Right forelimb (tissue), 1 donor: ENCODE measurements at places on chromosomes 16 and 17.

GRCh38 chr16:70725024-70725911, 39.4 kb upstream of the MTSS2 start:
- peak; percentile 73 for DNase-seq

DNA sequence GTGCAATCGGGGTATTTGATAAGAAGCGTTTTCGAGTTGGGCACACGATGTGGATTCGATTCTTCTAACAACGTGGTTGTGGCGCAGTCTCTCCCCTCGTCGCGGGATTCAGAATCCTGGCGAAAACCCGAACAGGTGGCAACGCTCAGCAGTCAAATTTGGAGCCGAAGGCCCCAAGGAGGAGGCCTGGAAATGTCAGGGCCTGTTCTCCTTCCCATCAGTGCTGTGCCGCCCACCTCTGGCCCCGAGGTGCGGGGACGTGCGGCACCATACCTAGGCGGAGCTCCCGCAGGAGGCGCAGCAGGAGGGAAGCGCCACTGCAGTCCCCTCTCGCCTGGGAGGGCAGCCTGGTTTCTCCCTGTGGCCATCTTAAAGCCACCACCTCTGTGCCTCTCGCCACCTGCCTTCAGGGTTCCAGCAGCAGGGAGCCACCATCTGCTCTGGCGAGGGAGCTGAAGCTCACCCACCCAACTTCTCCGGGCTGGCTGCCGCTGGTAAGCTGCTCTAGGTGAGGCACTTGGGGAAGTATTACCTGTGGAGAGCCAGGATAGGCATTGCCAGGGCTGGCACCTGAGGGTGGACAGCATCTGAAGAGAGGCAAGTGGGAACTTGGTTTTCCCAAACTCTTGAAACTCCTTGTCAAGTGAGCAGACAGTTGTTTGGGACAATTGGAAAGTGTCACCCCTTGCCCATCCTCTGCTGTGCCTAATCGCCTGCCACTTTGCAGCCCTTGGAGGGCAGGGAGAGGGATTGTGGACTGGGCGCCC, 2.6 kb upstream of the AATF start:
- no peak for DNase-seq

DNA sequence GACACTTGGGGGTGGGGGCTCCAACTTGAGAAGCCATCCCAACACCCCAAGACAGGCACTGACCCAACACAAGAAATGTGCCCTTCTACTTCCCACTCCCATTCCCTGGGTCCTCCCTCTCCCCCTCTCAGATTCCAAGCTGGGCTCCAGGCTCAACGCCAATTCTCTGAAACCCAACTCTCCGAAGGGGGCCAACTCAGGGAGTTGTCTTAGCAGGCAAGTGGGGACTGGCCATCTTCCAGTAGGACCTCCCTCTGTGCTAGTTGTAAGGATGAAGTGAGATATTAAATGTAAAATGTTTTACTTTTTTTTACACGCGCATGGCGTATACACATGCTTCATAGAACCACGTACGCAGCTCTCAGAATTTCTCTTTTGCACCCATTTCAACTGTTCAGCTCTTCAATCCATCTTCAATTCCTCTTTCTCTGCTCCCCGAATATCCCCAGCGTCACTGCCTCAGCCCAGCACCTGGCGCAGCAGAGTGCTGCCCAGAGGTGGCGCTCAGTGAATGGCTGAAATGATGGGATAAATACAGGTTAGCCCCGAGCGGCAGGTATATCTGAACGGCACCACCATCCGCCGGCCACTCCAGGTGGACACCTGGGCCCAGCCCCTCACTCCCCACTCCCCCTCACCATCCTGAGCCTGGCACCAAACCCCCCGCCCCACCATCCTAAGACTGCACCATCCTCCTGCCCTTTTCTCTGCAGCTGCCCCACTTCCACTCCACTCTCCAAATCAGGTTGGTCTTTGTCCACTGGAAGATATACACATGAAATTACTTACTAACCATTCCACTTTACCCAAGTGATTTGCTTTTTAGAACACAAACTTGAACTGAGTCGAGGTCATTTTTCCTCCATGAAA, 43.9 kb upstream of the TNRC6C start:
- DNase-seq, result peak; percentile 77

DNA sequence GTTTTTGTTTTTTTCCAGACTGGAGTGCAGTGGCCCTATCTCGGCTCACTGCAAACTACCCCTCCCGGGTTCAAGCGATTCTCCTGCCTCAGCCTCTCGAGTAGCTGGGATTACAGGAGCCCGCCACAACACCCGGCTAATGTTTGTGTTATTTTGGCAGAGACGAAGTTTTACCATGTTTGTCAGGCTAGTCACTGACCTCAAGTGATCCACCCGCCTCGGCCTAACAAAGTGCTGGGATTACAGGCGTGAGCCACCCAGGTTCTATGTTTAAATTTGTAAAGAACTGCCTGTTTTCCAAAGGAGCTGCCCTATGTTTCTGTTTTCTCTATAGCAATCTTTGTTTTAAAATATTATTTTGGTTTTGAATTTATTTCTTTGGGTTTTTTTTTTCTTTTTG, 13.8 kb upstream of the C16orf87 start:
- DNase-seq, result no peak

DNA sequence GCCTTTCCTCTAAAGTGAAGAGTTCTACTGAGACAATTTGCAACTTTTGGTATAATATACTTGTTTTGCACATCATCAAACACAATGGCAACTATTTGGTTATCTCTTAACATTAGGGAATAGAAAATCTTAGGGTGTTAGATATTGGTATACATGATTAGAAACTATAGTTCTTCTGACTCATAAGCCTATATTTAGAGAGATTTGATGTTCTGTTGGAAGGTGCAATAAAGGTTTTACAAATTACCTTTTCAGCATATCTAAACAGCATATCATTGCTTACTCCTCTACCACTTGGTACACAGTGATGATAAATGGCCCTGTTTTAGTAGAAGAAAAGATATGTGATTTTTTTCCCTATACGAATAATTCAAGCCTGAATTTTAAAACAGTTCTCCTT, 6.2 kb downstream of the EVI2B start:
- DNase-seq, result no peak

DNA sequence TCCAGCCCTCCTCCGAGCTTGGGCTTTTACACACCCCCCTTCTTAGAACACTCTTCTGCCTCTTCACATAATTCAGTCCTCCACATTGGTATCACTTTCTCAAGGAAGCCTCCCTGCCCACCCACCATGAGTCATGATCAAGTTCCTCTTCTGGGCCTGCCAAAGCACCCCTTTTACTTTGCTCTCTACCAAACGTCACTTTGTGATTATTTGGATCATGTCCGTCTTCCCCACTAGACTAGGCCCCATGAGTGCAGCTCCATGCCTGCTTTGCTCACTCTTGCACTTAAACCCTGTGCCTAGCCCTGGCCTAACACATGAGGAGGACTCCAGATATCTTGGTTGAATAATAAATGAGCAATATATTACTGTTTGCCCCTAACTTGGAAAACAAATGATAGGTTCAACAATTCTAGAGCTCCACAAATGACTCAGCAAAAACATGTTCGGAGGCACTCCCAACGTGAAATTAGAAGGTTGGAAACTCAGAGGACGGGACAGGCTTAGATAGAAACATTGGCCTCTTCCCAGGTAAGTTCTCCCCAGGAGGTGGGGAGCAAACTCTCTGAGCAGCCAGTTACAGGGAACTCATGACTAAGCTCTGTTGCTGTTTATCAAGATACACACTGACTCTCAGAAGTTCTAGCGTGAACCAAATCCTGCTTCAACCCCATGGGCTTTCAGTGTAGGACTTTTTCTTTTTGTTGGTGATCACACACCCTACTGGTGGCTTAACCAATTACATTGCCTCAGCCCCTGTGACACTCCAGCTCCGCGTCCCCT, 28.3 kb downstream of the G6PC1 start:
- peak; percentile 47 for DNase-seq

DNA sequence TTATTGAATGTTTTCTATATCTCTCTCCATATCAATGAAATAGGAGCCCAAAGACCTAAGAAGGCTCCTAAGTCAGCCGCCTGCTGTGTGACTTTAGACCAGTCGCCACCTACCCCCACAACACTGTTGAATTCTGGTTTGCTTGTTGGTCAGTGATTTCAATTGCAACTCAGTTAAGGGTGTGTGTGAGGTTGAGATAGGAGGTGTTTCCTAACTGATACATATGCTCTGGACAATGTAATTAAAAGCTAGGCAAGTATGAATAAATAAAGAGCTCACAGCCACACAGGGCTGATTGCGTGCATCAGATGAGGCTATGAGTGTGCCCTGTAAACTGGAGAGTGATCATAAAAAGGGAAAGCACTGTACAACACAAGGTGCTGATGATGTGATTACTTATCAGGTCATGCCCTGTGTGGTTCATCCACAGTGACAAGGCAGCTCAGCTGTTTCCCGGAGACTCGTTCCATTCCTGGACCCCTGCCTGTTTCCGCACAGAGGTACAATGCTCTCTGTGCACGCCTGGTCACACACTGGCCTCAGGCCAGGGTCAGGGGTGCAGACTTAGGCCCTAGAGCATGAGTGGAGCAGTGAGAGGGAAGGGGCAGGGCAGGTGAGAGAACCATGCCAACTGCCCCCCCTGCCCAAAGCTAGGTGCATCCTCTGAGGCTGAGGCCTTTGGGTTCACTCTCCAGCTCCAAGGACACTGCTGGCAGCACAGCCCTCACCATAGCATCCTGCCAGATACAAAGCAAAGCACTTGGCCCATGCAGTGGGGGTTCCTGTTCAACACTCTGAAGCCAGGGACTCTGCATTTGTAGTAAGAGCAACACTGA, 3.3 kb upstream of the KRT35 start:
- no peak for DNase-seq

DNA sequence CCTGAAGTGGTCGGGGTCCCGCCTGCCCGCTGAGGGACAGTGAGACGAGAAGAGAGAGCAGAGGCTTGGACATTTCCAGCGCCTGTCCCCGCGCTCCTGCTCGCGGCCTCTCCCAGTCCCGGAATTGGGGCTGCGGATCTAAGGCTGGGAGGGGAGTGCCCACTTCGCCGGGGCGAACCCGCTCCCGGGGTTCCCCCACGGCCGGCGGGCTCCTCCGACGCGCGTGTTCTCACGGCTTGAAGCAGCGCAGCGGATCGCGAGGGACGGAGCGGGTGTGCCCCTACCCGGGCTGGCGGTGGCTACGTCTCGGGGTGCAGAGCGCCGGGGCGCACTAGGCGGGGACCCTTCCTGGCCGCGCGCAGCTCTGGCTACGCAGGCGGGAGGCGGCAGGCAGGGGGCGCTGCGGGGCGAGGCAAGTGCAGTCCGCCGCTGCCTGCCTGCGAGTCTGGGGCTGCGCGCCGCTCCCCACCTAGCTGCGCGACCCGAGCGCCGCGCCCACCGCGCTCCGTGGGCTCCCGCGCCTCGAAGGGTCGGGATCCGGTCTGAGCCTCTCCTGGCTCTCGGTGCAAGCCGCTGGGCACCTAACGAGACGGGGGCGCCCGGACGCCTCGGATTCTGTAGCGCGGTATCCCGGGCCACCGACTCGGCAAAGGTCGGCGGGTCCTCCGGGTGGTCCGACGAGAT, 1.2 kb downstream of the NGFR start:
- DNase-seq, result peak; percentile 87

DNA sequence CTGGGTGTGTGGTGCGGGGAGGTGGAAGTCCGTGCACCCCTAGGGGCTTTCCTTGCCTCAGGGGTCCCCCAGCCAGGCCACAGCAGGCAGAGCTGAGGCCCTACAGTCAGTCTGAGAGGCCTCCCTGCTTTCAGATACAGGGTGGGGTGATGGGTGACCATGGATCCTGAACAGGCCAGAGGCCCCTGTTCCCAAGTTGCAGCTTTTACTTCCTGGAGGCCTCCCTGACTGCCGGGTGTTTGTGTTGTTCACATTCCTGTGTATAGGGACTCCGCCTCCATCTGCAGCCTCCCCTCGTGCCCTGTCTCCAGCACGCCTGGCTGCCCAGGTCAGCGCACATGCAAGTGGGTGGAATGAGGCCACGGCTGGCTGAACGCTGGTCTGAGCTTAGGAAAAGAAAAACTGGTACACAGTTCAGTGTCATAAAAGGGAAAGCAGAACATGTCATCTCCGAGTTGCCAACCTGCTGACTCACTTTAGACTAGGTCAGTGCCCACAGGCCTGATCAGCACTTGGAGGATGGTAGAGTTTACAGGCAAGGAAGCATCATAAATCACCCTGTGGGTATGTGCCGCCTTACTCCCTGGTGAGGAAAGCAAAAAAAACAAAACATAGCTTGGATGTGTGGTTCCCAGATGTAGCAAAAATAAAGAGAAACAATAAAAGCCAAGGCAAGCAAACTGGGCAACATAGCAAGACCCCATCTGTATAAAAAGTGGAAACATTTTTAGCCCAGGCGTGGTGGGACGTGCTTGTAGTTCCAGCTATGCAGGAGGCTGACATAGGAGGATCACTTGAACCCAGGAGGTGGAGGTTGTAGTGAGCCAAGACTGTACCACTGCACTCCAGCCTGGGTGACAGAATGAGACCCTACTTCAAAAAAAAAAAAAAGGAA, 6.2 kb upstream of the SLC7A6 start:
- no peak for DNase-seq

GRCh38 chr16:86261379-86261778, 248.9 kb upstream of the FOXF1 start:
- no peak for DNase-seq

DNA sequence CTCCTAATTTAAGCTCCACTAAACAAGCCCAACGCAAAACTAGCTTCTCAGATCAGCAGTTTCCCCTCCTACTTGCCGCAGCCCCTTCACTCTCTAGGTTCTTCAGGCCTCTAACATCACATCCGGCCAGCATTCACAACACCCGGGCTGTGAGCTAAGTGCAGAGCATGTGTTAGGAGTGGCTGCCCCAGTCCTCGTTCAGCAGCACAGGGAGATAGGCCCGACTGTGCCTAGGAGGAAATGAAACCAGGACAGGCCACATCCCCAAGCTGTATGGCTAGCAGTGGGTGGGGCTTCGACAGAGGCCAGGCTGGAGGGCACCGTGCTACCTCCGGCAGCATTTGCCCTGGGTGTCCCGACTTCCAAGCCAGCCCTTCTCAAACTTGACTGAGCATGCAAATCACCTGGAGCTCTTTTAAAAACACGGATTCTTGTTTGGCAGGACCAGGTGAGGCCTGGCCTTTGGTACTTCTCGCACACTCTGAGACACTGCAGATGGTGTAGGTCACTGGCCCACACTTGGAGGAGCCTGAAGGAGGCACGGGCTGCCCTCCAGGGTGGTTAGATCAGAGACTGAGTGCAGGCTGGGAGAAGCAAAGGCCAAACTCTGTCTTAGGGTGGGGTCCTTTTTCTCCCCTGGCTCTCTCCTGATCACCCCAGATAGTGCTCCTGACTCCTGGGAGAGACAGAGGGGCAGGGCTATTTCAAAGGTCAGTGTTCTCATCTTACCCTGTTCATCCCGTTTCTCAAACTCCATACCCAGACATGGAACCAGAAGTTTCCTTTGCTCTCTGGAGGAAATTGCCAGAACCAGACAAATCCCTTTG, 202.0 kb downstream of the C16orf78 start:
- DNase-seq, result no peak

DNA sequence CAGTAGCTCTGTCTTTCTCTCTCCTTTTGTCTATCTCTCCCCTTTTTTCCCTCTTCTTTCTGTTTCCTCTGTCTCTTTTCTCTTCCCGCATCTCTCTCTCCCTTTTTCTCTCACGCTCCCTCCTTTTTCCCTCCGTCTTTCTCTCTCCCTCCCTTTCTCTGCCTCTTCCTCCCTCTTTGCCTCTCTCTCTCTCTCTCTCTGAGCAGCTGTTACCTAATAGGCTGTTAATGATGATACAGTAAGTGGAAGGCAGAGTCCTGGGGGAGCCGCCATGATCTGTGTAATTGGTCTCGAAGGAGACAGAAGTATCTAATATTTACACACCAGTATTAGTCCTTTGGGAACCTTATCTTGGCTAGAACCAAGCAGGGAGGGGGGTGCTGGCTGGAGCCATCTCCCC, 136.1 kb upstream of the CIBAR2 start:
- no peak for DNase-seq

- DNase-seq, result no peak
These were observed 6.6 kb upstream of the GLIS2 start for GRCh38 chr16:4309102-4309832.

GRCh38 chr16:66926961-66927436, 1.7 kb upstream of the RRAD start:
- no peak for DNase-seq
